ENCODE measurements at places on chromosomes 2 and 18.

GRCh38 chr2:156841321-156841720, 405.1 kb downstream of the GPD2 start:
- DNase-seq, result no peak

DNA sequence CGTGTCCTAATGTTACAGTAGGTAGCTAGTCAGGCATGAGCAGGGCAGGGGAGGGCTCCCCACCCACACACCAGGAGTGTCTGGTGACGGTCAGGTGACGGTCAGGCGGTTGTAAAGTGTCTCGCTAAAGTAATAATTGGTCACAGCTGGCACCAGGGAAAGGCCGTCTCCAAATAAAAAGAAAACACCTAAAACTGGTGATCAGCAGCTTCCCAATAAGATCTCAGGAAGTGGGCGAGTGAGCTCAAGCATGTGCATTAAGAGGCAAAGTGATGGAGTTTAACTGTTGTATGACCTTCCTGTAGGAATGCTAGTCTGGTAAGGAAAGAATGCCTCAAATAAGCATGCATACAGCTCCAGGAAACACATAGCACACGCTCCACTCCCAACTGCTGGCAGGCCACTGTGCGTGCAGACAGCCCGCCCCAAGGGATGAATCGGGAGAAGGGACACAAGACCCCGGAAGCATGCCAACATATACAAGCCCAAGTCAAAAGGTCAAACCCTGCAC, 177.1 kb downstream of the RNF144A start:
- DNase-seq, result no peak

GRCh38 chr18:37698508-37699040, 133.0 kb upstream of the CELF4 start:
- DNase-seq, result no peak

- DNase-seq, result no peak
Observed at GRCh38 chr2:55843096-55843993, 80.2 kb downstream of the EFEMP1 start.

DNA sequence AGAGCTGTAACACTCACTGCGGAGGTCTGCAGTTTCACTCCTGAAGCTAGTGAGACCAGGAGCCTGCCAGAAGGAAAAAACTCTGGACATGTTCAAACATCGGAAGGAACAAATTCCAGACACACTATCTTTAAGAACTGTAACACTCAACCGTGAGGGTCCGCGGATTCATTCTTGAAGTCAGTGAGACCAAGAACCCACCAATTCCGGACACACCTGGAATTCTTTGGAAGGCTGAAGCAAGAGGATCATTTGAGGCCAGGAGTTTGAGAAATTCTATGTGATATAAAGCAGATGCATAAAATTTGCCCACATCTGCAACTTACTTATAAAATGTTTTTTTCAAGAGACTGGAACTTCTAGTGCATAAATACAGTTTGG, 43.5 kb upstream of the ITSN2 start:
- DNase-seq, result no peak

DNA sequence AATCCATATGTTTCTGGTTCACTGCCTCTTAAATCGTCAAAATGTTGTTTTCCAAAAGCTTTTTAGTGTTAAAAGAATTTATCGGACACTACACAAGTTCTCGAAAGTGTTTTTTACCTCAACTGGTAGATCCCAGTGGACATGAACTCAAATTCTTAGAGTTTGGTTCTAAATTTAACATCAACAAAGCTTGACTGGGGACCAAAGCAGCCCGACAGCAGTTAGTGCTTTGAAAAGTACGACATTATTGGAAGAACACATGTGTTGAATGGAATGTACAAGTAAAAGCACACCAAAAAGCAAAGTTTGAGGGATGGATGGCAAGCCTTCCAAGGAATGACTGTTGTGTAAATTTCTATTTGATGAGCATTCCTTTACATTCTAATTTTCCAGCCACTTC, 803.9 kb upstream of the POU3F3 start:
- no peak for DNase-seq
